NCI-H1436 treated with DMSO at 0.1 percent for 48 hours (cell line): ENCODE measurements at places on chromosomes 2 and 18.

- no peak for DNase-seq
Measured at GRCh38 chr2:99317161-99317872, 16.3 kb upstream of the LYG1 start.

DNA sequence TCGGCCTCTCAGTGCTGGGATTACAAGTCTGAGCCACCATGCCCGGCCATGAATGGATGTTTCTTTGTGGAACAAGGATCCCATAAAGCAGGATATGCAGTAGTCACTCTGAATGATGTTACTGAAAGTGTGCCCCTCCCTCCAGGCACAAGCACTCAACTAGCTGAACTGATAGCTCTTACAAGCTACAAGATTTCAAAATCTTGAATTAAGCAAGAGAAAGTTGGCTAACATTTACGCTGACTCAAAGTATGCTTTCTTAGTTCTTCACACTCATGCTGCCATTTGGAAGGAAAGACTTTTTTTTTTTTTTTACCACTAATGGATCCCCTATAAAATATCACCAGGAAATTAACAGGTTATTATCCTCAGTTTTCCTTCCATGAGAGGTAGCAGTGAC lies 549.0 kb upstream of the PKDCC start:
- DNase-seq: no peak

GRCh38 chr2:36277146-36277808 lies 78.3 kb upstream of the CRIM1 start:
- DNase-seq: no peak

DNA sequence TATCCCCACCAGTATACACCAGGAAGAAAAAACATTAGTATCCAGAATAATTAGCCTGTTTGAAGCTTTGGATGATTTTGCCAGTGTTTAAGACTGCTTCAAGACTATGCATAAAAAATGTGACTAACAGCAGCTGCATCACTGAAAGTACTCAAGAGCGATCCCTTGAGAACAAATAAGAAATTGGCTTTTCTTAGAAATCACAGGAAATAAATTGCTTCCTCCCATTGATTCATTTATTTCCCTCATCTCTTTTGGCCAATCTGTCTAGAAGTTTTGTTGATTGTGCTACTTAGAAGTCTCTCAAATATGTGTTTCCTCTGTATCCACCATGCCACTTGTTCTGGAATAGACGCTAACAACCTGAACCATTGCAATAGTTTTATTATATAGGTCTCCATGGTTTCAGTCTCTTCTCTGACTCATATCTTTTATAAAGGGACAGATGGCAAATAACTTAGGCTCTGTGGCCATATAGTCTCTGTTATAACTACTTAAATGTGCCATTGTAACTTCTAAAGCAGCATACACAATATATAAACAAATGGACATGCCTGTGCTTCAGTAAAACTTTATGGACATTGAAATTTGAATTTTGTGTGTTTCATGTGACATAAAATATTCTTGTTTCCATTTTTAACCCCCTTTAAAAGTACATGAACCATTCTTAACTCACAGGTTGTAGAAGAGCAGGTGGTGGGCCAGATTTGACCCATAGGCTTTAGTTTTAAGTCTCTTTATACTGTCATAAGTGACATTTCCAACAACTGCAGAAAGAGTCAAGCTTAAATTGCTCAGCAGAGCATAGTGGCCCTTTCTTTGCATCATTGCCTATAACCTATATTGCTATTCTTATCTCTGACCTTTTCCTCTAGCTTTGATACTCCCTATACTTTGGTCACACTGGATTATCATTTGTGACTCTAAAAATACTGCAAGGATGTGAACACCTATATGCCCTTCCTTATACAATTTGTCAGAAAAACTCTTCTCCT lies 123.9 kb downstream of the MC4R start:
- no peak for DNase-seq

DNA sequence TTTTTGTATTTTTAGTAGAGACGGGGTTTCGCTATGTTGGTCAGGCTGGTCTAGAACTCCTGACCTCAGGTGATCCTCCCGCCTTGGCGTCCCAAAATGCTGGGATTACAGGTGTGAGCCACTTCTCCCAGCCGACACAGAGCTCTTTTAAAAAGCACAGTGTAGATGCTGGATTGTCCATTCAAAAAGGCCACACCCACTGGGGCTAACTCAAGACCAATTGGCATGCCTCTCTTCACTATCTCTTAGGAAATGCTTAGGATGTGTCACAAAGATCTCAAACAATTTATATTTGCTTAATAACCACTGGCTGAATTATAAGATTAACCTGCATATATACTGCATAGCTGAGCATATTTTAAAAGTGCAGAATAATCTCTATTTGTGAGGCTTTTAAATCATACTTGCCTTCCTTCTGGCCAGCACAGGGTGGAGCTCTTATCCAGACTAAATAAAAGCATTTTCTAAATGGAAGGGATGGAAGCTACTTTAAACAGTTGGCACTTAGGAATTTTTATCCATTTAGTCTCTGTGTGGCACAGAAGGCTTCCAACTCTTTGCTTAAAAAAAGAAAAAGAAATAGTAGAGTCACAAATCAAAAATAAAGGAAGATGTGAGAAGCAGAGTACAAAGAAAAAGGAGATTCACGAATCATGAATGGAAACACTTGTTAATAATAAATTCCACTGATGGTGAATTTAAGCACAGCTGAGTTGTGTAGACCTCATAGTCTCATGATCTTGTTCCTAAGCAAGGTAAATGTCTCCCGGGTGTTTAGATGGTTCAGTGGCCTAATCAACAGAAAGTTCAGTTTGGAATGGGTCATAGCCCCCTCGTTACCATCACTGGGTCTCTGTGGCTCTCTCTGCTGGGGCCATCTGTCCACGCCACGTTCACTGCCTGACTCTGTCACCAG lies 22.4 kb downstream of the CRYGD start:
- DNase-seq: no peak

GRCh38 chr2:240043279-240043989 lies 9.9 kb downstream of the OR6B3 start:
- no peak for DNase-seq

GRCh38 chr18:35409911-35410310 lies 32.8 kb upstream of the ZNF396 start:
- DNase-seq: no peak
